Mesenteric fat pad (tissue), 1 donor: ENCODE measurements at places on chromosomes 13 and 19. TPM values are rescaled to one million over a fixed set of nuclear protein-coding genes. Genes with fewer than 3 reads are reported as not detected.

DNA sequence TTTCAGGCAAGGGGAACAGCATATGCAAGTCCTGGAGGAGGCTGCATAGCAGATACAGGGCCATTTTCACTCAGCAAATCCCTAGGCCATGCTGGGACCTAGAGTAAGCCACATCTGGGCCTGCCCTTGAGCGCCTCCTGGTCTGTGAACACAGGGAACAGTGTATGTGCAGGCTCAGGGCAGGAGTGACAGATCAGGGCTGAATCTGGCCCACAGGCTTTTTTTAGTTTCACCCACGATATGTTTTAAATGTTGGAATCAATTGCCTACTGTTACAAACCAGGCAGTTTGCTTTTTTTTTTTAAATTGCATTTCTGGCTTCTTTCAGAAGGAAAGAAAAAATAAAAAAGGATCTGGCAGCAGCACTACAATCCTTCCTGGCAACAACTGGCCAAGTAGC lies 1.5 kb upstream of the TMEM145 start:
- no peak for DNase-seq

DNA sequence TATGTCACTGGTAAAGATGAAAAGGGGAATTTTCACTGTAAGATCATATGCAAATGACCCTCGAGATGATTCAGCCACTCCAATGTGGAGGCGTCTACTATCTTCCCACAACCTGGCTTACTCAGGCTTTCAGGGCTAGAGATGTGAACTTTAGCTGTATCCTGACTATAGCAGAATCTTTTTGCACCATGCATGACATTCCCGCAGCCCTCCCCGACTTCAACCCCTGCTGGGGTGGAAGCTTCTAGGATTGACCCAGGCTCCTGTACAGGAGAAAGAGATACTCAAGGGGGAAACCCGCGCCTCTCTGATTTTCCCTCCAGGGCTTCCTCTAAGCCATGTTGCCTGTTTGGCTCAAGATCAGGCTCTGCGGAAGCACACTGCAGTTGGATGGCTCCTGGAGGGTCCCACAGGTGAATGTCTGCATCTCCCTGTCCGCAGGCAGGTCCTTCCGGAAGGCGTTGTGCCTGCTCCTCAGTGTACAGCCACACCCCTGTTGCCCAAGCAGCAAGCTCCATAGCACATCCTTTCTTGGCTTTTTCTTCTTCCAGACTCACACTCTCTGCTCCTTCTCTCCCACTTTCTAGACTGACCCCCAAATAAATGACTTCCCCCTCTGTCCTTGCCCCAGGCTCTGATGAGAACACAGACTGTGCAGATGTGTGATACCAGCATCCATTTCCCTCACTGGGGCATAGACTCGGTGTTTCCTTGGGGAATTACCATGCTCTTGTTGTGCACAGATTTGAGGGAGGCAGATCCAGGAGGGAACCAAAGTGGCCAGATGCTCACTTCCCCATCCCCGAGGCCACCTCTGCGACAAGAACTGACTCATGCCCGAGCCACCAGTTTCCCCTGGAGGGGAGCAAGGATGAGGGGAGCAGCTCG lies 29.1 kb upstream of the POP4 start:
- DNase-seq: peak; percentile 69

DNA sequence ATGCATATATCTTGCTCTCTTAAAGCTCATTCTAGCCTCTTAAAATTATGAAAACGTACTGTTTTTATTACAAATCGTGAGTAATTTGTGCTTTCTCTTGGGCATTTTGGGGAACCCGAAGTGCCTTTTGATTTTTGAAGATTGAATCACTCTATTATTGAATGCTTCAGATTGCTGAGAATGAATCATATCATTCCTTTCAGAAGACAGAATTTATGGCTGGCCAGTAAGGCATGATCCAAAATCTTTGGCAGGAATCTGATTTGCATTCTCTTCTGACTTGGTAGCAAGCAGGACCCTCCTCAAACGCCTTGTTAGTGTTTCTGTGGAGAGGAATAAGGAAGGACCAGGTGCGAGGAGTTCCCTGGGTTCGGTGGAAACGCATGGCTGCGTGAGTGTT lies 49.5 kb downstream of the STARD13 start:
- no peak for DNase-seq

- no peak for DNase-seq
Measured at GRCh38 chr19:54369082-54369687, 4.5 kb upstream of the LAIR1 start.

- DNase-seq: no peak
Measured at GRCh38 chr19:35117116-35117515, 1.5 kb downstream of the FXYD3 start.

DNA sequence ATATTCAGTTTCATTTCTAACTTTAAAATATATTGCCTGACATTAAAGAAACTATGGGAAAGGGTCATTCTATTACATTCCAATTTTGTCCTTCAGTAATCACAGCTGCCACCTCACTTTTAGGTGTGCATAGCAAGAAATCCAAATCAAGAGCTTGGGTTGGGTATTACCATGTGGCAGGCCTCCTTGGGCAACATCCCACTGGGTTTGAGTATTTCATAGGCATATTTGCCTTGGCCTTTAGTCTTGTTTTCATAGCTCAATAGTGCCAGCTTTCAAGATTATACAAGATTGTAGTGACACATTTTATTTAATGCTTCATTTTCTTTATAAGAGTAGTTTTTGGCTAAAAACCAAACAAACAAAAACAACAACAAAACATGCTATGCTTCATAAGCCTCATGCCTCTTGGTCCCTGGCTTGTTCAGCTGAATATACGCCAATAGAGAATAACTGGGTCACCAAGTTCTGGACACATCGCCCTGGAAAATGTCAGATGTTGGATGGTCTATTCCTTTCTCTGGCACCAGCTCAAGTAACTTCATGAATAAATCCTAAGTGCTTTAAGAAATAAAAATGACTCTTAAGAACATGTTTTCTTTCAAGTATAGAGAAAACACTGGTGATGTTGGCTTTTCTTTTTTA lies 167.4 kb upstream of the STARD13 start:
- no peak for DNase-seq

GRCh38 chr19:14577885-14578427 lies 4.9 kb upstream of the CLEC17A start:
- no peak for DNase-seq

DNA sequence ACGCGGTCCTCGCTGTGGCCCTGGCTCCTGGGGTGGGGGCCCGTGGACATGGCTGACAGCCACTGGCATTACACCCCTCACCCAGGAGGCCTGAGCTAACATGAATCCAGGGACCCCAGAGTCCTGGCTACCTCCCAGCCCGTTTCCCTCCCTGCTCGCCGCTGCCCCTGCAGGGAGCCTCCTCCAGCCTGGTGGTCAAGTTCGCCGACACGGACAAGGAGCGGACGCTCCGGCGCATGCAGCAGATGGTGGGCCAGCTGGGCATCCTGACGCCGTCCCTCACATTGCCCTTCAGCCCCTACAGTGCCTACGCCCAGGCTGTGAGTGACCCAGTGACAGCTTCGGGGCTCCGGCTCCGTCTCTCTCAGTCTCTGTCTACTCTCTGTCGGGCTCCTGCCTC lies 56.6 kb downstream of the CELF5 start:
- no peak for DNase-seq

DNA sequence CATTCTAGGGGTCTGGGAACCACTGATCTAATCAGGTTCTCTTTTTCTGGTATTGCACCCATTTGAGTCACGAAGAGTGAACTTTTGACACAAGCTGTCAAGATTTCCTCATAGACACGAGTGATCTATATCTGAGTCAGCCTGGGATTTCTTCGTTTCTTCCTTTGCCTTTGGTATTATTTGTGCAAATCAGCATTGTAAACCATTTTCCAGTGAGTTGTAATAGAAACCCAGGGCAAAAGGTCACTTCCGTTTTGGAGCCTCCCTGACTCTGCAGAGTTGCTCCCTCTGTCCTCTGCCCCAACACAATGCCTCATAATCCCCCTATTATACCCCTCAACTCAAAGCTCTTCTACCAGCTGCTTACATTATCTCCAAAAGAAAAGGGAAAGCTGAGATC lies 615.1 kb downstream of the EFNB2 start:
- DNase-seq: no peak

- DNase-seq: no peak
Measured at GRCh38 chr13:43294412-43294811, 271.0 kb downstream of the DNAJC15 start.

GRCh38 chr13:94351292-94351990 lies 128.0 kb downstream of the DCT start:
- DNase-seq: no peak

DNA sequence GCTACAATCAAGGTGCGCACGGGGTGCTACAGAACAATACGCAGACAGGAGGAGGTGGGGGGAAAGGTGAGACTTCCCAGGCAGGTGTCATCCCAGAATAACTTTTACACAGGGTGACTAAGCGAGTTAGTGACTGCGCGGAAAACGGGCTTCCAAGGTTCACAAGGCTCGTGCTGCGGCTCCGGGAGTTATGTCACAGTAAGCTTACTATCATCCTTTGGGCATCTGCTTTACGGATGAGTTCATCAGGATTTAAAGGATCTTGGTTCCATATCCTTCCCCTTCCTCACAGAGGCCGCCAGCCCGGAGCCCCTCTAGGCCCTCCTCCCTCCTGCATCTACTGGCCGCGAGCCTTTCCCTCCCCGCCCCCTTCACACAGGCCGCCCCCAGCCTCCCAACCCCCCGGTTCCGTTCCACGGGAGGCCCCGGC lies 474 bp upstream of the IFT88 start:
- DNase-seq: no peak

DNA sequence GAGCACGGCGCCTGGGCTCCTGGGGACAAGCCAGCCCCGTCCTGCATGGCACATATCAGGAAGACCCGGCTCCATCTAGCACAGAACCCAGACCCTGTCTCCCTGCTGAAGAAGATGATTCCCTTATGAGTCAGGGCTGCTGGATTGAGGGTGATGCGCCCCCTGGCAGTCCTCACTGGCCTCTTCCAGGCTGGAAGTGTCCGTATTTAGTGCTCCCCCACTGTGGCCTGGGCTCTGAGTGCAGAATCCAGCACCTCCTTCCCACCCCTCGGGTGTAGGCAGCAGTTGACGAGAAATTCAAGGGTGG lies 14.9 kb downstream of the COMP start:
- no peak for DNase-seq

DNA sequence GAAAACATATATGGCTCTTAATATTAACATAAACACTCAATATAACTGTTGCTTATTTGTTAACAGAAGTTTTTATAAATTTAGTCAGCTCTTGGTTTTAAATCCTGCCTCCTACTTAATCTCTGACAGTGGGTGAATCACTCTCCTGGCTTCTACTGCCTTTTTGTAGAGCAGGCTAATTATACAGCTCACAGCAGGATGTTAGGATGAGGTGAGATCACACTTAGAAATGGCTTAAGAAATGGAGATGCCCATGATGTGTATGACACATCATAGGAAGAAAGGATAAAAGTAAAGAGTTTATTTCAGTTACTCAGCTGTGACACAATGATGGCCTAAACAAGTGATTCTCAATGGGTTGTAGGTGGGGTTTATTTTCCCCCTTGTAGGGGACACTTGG lies 345.6 kb downstream of the SPRY2 start:
- DNase-seq: no peak

DNA sequence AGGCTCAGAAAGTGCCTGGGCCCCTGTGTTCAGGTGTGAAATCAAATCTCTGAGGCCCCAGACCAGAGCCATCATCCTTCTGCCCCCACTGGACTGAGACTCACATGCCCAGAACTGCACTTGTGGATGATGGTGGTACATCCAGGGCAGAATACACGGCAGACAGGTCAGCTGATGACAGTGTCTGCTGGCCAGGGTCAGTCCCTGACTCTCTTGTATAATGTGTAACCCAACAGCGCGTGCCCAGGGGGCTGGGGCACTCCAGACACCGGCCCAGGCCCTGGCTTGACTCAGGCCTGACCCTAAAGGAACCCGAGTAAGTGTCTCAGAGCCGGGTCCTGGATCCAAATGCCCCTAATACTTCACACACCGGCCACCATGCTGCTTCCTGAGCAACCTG lies 37.4 kb upstream of the GATAD2A start:
- no peak for DNase-seq

- no peak for DNase-seq
Measured at GRCh38 chr13:46683676-46684260, 113.2 kb downstream of the ESD start.

DNA sequence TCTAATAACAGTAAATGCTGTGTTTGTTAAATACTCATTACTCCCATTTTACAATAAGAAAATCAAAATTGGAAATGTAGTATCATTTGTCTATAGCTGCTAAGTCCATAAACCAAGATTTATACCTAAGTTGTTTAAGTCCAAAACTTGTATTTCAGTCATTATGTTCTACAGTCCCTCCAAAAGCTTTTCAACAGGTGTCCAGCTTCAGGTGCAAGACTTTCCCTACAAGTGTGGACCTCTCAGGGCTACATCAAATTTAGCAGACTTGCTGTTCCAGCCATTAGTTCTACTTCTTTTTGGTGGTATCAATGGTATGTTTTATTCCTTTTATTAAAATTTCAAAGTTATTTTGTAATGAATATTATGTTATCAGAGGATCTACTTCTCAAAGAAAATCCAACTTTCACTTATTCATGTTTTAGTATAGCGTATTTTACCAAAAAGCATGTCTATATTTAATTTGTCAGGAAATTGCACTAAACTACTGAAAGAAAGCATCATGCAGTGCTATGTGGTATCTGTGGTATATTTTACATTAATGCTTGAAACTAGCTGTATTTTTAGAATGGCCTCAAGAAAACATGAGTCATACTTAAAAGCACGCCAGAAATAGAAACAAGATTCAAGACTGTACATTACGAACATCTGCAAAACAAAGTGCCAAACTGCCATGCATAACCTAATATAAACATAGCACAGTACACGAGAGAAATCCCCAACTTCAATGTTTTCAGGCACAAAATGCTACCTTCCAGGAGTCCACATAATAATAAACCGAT lies 44.5 kb downstream of the VWA8 start:
- no peak for DNase-seq

- DNase-seq: no peak
Measured at GRCh38 chr13:110398564-110399507, 91.8 kb downstream of the COL4A2 start.

- no peak for DNase-seq
Measured at GRCh38 chr13:90272356-90272755, 1075.1 kb upstream of the MIR17HG start.

GRCh38 chr19:38507551-38508127 lies 74.1 kb downstream of the RYR1 start:
- no peak for DNase-seq

DNA sequence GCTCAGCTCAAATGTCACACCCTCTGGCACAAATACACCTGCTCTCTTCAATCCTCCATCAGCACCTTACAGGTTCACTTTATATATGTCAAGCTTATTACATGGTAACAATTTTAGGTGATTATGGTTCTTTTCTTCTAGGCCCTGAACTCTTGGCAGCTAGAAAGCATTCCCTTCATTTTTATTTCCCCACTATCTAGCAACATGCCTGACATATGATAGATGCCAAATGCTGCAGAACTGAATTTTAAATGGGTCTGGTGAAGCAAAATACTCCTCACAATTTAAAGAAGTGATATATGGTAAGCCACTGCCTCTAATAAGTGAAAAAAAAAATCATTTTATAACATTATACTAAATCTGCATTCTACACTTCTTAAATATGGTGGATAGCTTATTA lies 95.2 kb downstream of the USP12 start:
- no peak for DNase-seq

ZNF567 gene
- 5.3 TPM for total RNA-seq

KLK3 gene
- total RNA-seq: not detected

CD37 gene
- 32.1 TPM for total RNA-seq

CEACAM7 gene
- not detected for total RNA-seq

ZNF256 gene
- total RNA-seq: 4.0 TPM

VSTM2B gene
- not detected for total RNA-seq

KLK11 gene
- not detected for total RNA-seq

CYP2F1 gene
- not detected for total RNA-seq

TRPC4 gene
- total RNA-seq: 0.84 TPM

ZGLP1 gene
- total RNA-seq: 0.55 TPM

IZUMO2 gene
- total RNA-seq: not detected

ZNF93 gene
- total RNA-seq: 3.8 TPM

HIPK4 gene
- total RNA-seq: 0.29 TPM
